ENCODE measurements at places on chromosomes 2 and 18.

DNA sequence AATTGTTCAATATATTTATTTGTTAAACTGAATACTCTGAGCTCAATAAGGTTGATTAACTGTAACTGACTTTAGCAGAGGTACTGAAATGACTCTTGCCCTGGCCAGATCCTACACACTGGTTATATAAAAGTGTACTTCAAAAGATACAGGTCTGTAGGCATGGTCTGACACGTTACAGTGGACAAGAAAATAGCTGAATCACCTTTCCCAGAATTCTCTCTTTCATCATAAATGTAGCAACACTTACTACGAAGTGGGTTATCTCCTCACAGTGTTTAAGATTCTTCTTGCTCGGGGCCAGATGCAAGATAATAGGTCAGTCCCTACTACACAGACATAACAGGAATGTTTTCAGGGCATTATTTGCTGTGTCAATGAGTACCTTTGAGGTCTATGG, 107.0 kb upstream of the ZC3H15 start:
- DNase-seq: no peak

DNA sequence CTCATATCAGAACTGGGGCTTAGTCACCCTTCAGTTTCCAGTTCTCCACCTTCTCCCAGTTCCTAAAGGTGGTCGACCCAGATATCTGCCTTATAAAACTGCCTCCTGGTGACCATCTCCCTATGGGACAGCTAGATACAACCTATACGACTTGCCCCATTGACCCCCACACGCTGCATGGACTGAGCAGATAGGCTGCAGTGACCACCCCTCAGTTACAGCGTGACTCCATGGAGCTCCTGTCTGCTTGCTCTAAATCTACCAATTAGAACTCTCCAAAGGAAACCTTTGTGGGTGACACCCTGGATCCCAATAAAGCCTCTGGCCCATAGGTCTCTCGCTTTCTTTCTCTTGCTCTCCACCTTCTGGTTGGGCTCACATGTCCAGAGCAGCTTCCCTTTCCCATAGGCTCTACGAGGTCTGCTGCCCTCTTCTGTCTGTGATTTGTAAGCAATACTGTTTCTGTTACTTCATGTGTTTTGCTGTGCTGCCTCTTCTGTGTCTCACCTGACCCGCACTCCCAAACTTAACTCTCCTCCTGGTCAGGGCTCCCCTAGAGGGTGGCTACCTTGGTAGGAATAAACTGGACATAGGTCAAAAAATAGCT, 971.3 kb upstream of the FAM98A start:
- DNase-seq: no peak

GRCh38 chr2:47058003-47058931, 96.8 kb downstream of the STPG4 start:
- DNase-seq: no peak

GRCh38 chr18:74905247-74905646, 303.7 kb downstream of the PTGR3 start:
- DNase-seq: no peak

GRCh38 chr18:58674863-58675472, 3.7 kb downstream of the MALT1 start:
- no peak for DNase-seq

DNA sequence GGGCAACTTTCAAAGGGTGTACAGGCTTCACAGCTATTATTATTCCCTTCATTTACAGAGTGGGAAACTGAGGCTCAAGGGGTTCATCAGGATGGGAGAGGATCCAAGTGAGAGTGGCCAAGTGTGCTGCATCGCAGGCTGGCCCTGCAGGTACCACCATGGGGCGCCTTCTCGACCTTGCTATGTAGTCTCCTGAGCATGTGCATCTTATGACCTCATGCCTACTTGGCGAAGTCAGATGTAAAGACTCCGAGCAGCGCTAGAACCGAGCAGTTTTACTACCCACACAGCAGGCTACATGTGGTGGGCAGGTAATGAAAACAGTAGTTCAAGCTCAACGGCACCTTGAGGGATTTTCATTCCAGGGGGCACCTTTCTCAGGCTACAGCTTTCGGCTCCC, 42.0 kb downstream of the TFCP2L1 start:
- no peak for DNase-seq

DNA sequence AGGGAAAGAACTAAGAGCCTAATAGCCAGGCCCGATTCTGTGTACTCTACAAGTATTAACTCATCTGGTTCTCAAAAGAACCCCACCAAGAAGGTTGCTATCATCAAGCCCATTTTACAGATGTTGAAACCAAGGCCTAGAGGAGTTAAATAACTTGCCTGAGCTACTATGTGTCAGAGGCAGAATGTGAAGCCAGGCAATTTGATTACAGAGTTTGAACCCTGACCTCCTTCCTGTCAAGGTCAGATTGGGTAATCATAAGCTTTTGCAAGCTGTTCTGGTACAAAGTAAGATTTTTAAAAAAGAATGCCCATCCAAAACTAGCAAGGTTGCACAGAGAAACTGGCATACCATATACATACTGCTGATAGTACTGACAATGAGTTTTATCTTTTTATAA, 227.1 kb downstream of the HAUS1 start:
- no peak for DNase-seq

DNA sequence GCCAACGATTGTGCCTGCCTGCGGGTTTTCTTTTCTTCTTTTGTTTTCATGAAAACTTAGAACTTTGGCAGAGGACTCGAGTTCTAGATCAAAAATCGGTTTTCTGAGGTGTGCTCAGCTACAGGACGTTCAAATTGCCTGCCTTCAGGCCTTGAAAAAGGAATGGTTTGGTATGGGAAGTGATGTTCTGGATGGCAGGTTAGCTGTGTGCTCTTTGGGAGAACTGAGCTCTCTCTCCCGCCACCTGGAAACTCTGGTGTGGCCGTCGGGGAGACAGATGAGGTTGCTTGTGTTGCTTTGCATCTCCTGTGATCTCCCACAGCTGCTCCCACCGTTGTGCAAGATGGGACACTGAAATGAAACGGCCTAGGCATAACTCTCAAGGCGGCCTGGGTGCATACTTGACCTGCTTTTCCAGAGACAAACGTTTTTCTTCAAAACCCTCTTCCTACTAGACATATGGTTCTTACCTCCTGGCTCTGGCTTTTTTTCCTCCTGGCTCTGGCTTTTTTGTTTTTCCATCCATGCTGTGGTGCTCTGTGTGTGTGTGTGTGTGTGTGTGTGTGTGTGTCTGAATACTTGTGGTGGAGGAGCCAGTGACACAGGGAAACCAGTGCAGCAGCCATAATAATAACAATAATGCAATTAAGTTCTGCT, 2.0 kb downstream of the FMNL2 start:
- DNase-seq: no peak

DNA sequence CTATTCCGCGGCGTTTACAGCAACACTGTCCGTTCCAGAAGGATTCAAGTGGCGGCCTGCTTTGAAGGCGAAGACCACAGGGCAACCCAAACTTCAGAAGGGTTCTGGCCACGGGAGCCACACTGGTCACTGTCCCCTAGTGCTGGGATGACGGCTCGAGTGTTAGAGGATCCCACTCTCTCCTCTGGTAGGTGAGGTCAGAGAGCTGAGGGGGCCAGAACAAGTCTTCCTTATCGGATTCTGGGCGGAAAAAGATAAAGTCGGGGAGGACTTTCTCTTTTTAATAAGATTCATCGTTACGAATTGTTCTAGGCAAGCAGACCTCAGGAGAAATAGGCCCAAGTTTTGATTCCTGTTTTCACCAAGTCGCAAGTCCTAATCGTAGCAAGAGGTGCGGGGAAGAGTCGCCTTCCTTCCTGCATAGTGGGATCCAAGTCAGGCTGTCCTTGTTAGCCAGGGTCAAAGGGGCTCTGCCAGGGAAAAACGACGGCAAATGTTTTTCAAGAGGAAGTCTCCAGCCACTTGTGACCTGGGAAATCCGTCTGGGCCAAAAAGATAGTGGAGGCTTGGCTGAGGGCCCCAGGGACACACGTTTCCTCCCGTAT, 864 bp upstream of the MYL12A start:
- peak; percentile 41 for DNase-seq

DNA sequence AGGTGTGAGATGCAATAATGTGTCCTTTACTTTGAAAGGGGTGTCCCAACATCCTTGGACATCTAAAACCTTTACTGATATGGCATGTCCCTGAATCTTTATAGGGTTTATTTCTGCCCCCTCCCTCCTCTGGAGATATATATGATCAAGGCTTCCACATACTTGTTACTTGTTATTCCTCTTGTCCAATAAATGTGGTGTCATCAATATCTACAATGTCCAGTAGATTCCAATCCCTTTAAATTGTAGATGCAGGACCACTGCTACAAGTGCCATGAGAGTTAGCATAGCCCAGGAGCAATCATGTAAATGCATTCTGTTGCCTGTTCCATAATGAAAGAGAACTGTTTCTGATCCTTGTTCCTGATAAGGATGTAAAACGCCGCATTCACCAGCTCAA, 479.7 kb upstream of the MEIS1 start:
- no peak for DNase-seq

GRCh38 chr2:85288244-85288725, 39.5 kb downstream of the TGOLN2 start:
- no peak for DNase-seq

GRCh38 chr2:191389288-191389687, 144.1 kb downstream of the MYO1B start:
- no peak for DNase-seq

DNA sequence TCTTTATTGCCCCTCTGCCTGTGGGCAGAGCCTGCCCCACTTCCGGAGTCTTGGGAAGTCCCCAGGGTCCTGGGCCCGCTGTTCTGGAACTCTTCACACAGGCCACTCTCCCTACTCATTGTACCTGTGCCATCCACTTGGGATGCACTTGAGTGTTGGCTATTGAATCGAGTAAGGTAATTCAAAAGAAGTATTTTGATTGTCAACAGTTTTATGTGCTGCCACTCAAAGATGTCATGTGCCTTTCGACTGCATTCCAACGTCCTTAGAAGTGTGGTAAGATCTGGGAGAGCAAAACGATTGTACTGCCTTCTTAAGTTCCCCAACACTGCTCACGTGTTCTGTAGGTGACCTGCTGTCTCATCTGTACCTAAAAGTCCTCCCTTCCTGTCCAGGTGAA, 77.0 kb upstream of the SMIM21 start:
- no peak for DNase-seq

DNA sequence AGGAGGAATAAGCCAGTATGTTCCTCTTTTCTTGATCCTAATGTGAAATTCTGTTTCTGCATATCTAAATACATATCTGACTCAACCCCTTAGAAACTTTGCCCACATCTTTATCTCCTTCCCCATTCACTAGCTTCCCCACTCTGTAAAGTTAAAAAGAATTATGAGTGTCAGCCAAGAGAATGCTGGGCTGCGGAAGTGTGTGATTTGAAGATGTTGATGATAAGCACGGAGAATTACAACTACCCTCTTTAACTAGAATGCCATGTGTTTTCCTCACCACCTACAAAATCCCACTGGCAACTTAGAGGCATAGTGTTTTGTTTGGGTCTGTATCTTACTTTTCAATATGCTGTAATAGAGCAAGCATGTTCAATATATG, 490.4 kb upstream of the FANCL start:
- no peak for DNase-seq

DNA sequence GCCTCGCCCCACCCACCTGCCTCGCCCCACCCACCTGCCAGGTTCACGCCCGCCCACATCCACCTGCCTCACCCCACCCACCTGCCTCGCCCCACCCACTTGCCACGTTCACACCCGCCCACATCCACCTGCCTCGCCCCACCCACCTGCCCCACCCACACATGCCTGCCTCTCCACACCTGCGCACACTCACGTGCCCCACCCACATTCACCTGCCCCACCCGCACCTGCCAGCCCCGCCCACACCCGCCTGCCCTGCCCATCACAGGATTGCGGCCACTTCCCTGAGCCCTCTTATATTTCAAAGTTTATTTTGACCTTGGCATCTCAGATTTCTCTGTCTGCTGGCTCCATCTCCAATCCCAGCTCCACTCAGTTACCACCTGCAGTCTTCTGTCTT, 217.5 kb upstream of the SOX11 start:
- no peak for DNase-seq

DNA sequence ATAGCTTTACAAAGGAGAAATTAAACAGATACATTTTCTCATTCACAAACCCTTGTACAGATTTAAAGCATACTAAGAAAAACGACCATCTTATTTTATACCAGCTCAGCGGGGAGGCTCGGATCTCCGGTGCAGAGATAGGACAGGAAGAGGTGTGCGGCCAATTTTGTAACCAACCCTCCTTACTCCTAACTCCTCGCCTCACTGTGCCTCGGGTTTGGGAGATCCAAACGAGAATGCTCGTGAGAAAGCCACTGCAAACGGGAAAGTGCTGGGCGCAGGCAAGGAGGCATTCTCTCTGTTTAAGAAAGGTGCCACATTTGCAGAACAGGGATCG, 1.2 kb downstream of the KDSR start:
- peak; percentile 11 for DNase-seq

- peak; percentile 74 for DNase-seq
Observed at GRCh38 chr2:180980106-180980942, at the start of gene UBE2E3. TSS of gene UBE2E3 (plus strand) at chr2:180980605. CDS start at chr2:180982043, 1,438 bp downstream.

DNA sequence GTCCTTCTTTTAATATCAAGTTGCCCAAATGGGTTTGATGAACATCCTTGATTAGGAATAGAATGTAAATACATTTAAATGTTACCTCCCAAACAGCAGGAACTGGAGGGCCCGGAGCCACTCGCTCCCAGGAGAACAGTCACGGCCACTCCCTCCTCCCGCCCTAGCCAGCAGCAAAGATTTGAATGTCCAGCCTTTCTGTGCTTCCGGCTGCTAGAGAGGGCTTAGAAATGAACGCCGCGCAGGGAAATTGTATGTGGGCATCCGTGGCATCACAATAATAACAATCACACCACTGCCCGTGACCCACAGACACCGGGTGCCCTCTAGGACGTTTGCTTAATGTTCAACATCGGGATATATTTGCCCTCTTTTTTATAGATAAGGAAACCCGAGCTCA, 164.9 kb upstream of the SALL3 start:
- no peak for DNase-seq

DNA sequence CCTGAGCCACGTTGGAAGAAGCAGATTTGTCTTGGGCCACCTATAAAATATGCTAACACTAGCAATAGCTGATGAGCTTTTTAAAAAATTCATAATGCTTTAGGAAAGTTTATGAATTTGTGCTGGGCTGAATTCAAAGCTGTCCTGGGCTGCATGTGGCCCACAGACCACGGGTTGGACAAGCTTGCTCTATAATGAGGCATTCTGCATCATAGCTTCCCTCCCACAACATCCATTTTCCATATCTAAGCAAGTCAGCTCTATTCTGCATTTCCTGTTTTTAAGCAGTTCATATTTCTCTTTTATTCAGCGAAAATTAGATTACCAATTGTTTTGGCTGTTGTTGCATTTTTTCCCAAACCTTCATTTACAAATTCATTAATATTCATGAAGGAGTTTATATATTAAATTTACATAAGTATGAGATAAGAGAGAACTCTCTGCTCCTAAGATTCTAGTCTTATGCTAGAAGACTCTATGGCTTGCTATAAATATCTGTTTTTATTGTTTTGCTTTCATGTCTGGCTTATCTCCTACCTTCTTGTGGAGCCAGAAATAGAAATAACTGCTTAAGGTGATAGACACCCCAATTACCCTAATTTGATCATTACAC, 114.5 kb upstream of the HNRNPA3 start:
- DNase-seq: no peak

GRCh38 chr2:16179701-16180416, 239.5 kb downstream of the MYCN start:
- no peak for DNase-seq

GRCh38 chr2:237581751-237582746, 8.5 kb downstream of the RAB17 start:
- peak; percentile 59 for DNase-seq

All from activated CD4-positive, alpha-beta T cell treated with anti-CD3 and anti-CD28 coated beads, Interleukin-2, amount 50 U/mL, for 48 hours (primary cell).